Frontal cortex (tissue), 4 donors: ENCODE measurements at places on chromosomes 3 and 15. TPM values are rescaled to one million over a fixed set of nuclear protein-coding genes. Genes with fewer than 3 reads are reported as not detected.

DNA sequence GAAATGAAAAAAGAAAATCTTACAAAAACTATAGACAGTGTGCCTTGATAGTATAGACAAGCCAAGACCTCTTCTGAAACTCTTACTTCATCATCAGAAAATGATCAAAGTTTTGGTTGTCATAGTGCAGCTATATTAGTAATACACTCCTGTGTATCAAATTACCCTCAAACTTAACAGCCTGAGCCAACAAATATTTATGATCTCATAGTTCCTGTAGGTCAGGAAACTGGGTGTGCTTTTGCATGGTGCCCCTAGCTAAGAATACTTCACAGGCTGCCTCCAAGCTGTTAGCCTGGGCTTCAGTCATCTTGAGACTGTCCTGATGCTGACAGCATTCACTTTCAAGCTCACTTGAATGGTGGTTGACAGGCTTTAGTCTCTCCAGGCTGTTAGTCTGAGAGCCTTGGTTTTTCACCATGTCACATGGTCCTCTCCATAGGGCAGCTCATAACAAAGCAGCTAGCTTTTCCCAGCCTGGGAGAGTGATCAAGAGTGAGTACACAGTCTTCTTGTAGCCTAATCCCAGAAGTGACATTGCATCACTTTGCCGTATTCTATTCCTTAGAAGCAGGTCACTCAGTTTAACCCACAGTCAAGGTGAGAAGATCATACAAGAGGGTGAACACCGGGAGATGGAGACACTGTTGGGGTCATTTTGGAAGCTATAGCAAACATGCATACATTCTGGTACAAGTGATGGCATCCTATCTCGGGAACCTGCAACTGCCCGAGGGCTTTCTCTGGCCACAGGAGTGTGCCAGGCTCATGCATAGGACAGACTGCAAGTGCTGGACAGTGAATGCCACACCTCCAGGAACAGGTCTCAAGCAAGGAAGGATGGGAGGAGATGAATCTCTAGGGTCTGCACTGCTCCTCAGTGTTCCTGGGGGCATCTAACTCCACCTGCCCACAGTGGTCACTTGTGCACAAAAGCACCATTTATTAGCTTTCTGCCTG lies 173.4 kb upstream of the CADPS start:
- DNase-seq: no peak

The WDR93 gene
- total RNA-seq: 0.41 TPM

GRCh38 chr3:7207125-7207524 lies 346.2 kb downstream of the GRM7 start:
- DNase-seq: no peak

GRCh38 chr3:112097378-112097777 lies 11.2 kb downstream of the C3orf52 start:
- no peak for DNase-seq

The BFSP2 gene
- total RNA-seq: not detected

- DNase-seq: no peak
Observed at GRCh38 chr3:193795062-193795690, 202.2 kb downstream of the OPA1 start.

GRCh38 chr3:190382082-190382481 lies 5.9 kb upstream of the CLDN16 start:
- DNase-seq: no peak

The TRPC1 gene
- total RNA-seq: 161 TPM

The SLC6A1 gene
- 52.2 TPM for total RNA-seq

GRCh38 chr15:52733088-52733487 lies 53.9 kb upstream of the ATOSA start:
- DNase-seq: no peak

The GOLGA8M gene
- total RNA-seq: 0.82 TPM

The GRM7 gene
- total RNA-seq: 101 TPM

DNA sequence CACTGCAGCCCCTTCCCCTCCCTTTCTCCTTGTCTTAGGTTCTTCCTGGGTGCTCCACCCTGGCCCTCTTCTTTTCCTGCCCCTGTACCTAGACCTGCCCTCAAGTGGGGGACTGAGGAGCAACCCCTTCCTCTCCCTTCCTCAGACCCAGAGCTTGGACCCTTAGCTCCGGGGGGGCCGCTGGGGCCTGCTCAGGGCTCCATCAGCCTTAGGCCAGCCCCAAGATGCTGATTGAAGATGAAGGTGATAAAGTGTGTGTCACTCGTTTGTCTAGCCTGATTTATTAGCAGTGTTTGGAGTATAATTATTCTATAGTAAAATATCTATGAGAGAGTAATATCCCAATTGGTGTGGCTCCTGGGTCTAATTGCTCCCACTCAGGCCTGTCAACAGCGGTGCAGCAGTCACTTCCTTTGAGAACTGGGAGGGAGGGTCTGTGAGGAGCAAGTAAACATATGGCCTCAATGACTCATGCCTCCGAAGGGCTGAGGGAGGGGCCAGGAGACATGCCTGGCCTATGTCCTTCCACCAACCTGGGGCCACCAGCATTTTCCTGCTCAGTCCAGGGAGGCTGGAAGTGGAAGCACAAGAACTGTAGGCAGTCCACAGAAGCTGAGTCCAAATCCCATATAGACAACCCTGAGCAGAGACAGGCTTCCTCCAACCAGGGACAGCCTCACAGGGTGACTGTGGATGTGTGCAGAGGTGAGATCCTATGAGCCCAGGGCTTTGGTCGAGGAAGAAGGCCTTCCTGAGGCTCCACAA lies 123.2 kb downstream of the DNAJB8 start:
- DNase-seq: no peak

GRCh38 chr3:187973977-187974870 lies 179.7 kb upstream of the LPP start:
- DNase-seq: no peak

DNA sequence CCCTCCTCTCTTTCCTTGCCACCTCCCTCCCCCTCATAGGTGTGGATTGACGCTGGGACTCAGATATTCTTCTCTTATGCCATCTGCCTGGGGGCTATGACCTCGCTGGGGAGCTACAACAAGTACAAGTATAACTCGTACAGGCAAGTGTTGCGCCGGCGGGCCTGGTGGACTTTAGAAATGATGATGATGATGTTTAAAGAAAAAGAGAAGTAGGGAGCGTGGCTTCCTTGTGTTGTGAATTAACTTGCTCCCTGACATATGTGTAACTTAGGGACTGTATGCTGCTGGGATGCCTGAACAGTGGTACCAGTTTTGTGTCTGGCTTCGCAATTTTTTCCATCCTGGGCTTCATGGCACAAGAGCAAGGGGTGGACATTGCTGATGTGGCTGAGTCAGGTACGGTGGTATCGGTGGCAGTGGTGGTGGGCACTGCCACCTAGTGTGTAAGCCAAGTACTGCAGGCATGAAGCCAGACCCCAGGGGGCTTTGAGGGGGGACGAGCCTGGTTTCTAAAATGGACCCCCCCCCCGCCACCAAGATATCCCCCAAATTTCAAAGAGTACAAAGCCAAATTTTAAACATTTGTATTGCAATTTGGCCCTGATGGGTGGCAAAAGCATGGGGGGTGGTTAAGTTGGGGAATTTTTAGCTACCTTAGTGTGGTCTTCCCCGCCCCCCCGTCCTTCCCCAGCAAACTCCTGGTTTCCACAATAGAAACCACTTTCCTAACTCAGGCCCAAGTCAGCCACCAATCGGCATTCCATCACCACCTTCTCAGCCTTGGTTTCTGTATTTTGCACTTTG lies 65.6 kb downstream of the SLC6A6 start:
- peak; percentile 88 for DNase-seq

DNA sequence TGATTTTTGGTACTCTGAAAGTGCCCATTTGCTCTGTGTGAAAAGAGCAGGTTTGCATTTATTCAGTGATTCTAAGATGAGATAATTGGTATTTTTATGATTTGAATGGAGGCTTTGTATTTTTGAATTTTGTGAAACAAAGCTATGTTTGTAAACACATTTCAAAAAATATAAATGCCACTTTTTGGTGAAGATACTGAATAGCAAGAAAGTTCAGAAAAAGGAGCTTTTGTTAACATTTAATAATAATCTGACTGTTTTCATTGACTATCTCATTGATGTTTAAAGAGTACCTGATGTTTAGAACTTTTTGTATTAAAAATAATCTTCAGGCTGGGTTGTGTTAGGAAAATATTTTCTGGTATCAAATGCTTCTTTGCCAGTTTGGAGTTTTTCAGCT lies 23.7 kb downstream of the TCF12 start:
- DNase-seq: no peak

DNA sequence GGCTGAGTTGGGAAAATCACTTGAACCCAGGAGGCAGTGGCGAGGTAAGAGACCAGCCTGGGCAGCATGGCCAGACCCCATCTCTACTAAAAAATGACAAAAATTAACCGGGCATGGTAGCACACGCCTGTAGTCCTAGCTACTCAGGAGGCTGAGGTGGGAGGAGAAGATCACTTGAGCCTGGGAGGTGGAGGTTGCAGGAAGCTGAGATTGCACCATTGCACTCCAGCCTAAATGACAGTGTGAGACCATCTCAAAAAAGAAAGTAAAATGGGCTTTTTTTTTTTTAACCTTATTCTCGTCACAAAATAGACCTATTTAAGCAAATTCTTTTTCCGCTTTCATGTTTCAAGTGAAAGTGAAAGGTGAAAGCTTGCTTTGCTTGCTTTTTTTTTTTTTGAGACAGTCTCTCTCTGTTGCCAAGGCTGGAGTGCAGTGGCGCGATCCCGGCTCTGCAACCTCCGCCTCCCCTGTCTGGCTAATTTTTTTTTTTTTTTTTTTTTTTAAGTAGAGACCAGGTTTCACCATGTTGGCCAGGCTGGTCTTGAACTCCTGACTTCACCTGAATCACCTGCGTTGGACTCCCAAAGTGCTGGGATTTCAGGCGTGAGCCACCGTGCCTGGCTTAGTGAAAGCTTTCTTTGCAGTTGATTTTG lies 3.6 kb downstream of the PDIA3 start:
- no peak for DNase-seq

The SCN5A gene
- total RNA-seq: 1.2 TPM

DNA sequence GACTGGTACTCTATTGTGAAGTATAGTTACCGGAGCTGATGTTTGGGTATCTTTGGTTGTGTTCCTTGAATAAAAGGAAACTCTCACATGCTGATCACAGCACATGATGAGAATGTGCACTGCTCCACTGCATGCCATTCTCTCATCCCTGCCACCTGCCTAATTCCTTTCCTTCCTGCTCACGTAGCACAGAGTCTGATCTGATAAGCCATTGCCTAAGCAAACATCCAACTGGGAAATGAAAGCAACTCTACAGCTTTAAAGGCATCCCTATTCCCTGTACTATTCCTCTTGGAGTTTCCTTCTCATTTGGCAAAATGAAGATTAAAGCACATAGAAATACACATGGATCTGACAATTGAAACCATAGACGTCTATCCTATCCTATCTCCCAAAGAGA lies 359.8 kb downstream of the C3orf38 start:
- DNase-seq: no peak

GRCh38 chr15:76346669-76347481 lies 10.3 kb downstream of the ISL2 start:
- no peak for DNase-seq

DNA sequence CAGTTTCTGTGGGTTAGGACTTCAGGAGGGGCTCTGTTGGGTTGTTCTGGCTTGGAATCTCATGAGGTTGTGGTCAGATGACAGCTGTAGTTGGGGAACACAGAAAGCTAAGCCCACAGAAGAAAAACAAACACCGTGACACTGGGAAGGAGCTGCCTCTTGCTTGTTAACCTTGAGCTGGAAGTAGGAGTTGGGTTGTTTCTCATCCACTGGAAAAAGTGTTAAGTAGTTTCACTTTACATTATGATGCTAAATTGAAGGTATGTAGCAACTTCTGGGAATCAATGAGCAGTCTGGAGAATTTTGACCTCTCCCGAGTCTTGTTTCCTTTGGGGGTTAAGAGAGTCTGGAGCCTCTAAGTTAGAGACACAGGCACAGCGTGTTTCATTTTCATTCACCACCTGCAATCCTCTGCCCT lies 20.4 kb downstream of the HACD3 start:
- no peak for DNase-seq
